ENCODE measurements at places on chromosomes 6 and 20.

GRCh38 chr6:105501246-105501645 is 98.4 kb upstream of the PREP start:
- DNase-seq = no peak

GRCh38 chr20:3753501-3754275 is 13.9 kb downstream of the ADISSP start:
- no peak for DNase-seq

GRCh38 chr20:5770987-5771318 is 20.8 kb downstream of the SHLD1 start:
- no peak for DNase-seq

- DNase-seq = no peak
Measured at GRCh38 chr6:150617062-150617461, 17.4 kb downstream of the PLEKHG1 start.

GRCh38 chr20:56925831-56926170 is 296.7 kb downstream of the TFAP2C start:
- no peak for DNase-seq

- DNase-seq = no peak
Measured at GRCh38 chr6:90098001-90098531, 198.6 kb downstream of the BACH2 start.

DNA sequence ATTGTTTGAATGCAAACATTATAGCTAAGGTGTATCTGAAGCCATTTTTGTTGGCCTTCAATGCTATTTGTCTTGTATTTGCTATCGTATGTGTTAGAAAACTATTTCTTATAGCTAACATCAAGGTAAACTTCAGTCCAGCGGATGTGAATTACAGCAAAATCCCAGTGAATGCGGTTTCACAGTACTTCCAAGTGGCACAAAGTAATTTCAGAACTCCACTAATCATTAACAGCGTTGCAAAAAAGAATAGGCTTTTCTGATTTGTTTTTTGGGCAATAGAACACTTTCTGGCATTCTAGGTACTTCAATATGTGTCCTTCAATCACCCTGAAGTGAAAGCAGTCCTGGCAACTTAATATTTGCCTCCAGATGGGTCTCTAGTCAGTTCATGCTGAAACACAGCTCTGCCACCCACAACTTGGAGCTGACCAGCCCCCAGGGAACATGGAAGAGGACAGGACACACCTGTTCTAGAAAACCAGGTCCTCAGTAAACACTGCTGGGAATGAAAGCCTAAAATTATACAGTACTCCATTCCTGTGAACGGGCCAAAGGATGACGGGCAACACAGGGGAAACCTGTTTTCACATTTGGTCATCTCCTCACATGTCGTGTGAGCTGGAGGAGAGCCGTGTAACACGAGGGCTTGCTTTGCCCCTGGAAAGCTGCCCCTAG is 9.7 kb upstream of the MRPS10 start:
- no peak for DNase-seq

GRCh38 chr6:158653577-158654354 is 3.9 kb downstream of the SYTL3 start:
- no peak for DNase-seq

- no peak for DNase-seq
Measured at GRCh38 chr20:44222633-44223368, 12.2 kb upstream of the OSER1 start.

DNA sequence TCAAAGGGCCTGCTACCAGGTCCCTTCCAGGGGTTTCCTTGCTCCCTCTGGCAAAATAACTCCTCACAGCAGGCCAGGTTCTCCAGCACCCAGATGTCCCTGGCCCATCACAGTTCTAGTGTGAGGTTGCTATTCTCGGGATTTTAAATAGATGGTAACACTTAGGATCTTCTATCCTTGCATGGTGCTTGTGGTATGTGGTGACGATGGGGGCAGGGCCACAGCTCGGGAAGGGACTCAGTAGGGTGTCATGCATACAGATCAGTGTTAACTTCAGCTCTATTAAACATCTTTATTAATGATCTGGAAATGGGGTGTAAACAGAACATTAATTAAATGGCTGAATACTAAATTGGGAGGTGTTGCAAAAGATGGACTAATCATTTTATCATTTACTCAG is 323.8 kb downstream of the QKI start:
- DNase-seq = no peak

- peak; percentile 47 for DNase-seq
Measured at GRCh38 chr20:32484958-32485769, 100.0 kb downstream of the NOL4L start.

- no peak for DNase-seq
Measured at GRCh38 chr6:122614303-122614702, 4.1 kb downstream of the PKIB start.

DNA sequence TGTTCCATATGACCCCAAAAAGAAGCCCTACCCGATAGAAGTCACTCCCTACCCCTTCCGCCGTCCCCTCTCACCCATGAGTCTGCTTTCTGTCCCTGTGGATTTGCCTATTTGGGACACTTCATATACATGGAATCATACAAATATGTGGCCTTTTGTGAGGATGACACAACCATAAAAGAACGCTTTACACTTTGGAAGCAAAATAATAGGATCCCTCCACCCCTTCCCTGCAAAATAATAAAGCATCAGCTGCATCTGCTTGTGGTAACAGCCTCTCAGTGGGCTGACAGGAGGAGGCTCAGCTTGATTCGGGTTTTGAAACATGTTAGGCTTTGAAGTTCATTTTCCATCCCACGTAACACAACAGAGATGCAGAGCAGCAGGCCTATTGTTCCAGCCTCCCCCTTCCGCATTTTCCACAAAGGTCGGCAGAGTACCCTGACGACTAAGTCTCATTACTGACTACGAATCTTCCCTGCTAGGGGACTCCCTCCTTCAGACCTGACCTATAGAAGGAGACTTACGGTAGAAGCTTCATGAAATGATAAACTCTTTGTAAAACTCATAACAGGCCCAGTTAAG is 99.1 kb downstream of the ALDH8A1 start:
- no peak for DNase-seq

GRCh38 chr20:21509079-21509596 is 4.7 kb downstream of the NKX2-2 start:
- no peak for DNase-seq

GRCh38 chr6:1039191-1039590 is 272.7 kb upstream of the FOXQ1 start:
- DNase-seq = no peak

DNA sequence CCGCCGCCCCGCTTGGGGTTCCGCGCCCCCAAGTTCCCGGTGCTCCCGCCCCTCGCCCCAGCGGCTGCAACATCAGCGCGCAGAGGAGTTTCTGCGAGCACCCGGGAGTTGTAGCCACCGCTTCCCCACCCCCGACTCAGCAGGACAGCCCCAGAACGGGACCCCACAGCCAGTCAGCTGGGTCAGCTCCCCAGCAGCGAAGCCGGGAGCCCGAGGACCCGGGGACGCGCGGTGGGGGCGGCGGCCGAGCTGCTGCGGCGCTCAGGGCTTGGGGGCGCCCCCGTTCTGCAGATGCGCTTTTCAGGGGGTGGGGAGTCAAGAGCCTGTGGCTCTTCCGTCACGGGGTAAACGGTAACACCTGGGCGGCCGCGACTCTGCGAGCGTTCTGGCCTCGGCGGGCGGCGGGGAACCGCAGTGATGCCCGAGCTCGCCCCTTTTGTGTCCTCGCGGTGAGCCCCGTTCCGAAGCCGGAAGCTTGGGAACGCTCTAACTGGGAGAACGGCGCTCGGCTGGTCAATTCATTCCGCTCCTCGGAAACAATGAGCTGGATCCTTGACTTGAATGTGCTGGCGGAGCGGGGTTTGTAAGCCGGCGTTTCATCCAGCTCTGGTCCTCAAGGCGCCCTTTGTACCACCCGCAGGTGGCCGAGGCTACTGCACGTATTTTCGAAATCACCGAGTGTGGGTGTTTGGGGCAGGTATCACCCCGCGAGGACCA is 774 bp downstream of the PLEKHG1 start:
- peak; percentile 46 for DNase-seq

DNA sequence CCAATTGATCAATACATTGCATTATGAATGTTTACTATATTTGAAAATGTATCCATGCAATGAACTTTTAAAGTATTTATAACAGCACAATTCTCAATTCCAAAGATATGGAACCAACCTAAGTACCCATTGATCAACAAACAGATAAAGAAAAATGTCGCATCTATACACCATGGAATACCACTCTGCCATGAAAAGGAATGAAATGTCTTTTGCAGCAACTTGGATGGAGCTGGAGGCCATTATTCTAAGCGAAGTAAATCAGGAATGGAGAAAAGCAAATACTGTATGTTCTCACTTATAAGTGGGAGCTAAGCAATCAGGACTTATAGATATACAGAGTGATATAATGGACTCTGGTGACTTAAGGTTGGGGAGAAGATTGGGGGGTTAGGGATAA is 22.9 kb downstream of the SRPK1 start:
- DNase-seq = no peak

- DNase-seq = no peak
Measured at GRCh38 chr6:154276810-154277628, 79.6 kb downstream of the IPCEF1 start.

DNA sequence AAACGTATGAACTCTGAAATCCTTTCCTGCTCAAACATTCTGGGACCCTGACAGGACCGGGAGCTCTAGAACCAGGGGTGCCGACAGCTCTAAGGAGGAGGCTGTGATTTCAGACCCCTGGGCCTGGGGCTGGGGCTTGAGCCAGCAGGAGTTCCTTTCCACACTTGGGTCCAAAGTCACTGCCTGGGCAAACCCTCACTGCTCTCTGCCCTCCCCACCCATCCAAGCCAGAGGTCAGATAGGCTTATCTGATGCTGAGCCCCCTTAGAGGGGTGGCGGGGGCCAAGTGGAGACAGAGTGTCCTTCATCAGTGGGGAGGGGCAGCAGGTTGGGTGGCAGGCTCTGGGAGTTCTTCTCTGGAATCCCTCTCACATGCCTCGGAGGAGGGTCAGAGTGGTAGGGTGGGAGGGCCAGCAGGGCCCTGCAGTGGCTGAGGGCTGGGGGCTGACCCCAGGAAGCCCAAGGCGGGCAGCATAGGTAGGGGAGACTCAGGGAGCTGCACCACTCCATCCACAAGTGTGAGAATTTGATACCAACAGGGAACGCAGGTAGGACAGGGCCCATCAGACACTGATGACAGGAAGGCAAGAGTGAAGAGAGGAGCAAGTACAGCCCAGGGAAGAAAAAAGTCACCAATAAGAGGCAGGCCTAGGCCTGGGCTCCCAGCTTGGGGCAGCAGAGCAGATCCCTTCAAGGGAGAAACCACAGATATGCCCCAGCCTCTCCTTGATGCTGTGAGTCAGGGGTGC is 121.0 kb downstream of the MRPL14 start:
- DNase-seq = no peak

GRCh38 chr6:42726026-42726425 is 3.6 kb upstream of the PRPH2 start:
- no peak for DNase-seq

GRCh38 chr6:11412011-11412424 is 125.5 kb upstream of the TMEM170B start:
- no peak for DNase-seq

GRCh38 chr20:13322198-13322597 is 101.1 kb downstream of the ISM1 start:
- no peak for DNase-seq

DNA sequence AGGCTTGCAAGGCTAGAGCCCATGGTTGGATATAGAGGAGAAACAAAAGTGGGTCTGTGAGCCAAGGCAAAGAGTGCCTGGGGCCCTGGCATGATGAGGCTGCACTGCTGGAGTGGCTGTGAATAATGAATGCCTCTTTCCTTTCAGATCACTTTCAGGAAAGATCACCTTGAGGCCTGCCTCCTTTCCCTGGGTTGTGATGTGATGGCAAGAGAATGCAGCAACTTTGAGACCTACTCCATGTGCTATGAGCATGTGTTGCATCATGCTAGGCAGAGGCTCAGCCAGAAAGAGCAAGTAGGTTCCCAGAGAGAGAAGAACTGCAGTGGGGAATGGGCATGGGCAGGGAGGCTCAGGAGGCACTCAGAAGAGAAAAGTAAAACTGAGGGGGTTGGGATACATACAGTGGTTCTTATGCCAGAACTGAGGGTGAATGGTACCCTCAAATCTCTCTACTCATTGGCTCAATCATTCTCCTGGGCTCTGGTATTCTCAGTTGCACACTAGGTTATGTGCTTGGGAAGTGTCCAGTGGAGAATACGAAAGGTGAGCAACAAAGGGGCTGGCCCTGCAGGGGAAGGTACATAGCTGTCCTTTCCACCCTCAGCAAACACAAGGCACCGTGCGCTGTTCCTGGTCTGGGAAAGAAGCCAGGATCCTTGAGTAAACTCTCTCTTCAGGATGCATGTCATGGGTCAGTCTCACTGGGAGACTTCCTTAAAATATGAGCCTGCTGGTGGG is 45.9 kb downstream of the CD164 start:
- DNase-seq = peak; percentile 99

- DNase-seq = no peak
Measured at GRCh38 chr6:113837170-113837569, 20.0 kb upstream of the MARCKS start.

DNA sequence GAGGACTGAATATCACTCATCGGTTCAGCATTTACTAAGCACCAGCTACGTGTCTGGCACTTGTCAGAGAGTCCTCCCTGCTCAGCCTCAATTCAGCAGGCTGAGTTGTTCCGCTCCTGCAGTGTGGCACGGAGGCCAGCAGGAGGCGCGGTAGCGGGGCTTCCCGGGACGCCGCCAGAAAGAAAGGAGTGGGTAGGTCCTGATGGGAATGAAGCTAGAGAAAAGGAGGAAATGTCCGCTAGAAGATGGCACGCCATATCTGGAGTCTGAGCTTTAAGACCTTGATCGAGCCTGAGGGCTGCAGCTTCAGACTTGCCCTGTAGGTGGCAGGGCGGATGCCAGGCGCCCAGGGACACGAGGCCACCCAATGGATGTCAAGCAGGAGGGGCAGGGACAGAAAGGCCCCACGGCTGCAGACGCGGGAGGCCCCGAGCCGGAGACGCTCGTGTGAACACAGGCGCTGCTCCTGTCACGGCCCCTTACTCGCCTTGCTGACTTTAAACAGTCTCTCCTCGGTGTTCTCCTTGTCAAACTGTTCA is 18.7 kb downstream of the SERPINB6 start:
- DNase-seq = no peak

- DNase-seq = no peak
Measured at GRCh38 chr6:143806282-143807102, 36.6 kb upstream of the LTV1 start.

DNA sequence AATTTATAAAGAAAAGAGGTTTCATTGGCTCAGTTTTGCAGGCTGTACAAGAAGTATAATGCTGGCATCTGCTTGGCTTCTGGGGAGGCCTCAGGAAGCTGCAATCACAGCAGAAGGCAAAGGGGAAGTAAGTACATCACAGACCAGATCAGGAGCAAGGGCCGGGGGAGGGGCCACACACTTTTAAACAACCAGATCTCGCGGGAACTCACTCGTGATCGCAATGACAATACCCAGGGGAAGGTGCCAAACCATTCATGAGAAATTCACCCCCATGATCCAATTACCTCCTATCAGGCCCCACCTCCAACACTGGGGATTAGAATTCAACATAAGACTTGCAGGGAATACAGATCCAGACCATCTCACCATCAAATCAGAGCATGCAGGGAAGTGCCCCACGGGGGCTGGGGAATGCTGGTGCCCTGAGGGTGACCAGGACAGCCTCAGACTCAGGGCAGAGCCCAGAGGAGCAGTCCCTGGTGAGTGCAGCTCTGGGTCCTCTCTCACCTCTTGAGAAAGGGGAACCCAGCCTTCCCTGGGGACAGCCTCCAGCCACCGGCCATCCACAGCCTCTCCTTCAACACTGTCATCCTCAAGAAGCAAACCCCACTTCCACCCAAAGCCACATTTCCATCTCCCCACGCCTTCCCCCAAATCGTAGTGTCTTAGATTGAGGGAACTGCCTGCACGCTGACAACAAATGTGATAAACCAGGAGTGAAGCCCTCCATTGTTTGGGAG is 80.7 kb downstream of the ANKRD60 start:
- no peak for DNase-seq

All from LNCaP clone FGC (cell line).